ENCODE measurements at places on chromosomes 11 and 22.

- DNase-seq: no peak
Observed at GRCh38 chr11:35494957-35495490, 30.4 kb downstream of the PAMR1 start.

- DNase-seq: no peak
Observed at GRCh38 chr11:36751335-36751781, 153.3 kb upstream of the RAG2 start.

GRCh38 chr11:73173755-73174494 lies 31.8 kb upstream of the FCHSD2 start:
- no peak for DNase-seq

- DNase-seq: no peak
Observed at GRCh38 chr11:113272927-113273615, 41.3 kb upstream of the TTC12 start.

- no peak for DNase-seq
Observed at GRCh38 chr11:30935861-30936260, 349.7 kb upstream of the MPPED2 start.

- DNase-seq: no peak
Observed at GRCh38 chr11:121567995-121568394, 115.2 kb upstream of the SORL1-AS1 start.

GRCh38 chr11:75639762-75640181 lies 29.1 kb downstream of the MAP6 start:
- DNase-seq: no peak

DNA sequence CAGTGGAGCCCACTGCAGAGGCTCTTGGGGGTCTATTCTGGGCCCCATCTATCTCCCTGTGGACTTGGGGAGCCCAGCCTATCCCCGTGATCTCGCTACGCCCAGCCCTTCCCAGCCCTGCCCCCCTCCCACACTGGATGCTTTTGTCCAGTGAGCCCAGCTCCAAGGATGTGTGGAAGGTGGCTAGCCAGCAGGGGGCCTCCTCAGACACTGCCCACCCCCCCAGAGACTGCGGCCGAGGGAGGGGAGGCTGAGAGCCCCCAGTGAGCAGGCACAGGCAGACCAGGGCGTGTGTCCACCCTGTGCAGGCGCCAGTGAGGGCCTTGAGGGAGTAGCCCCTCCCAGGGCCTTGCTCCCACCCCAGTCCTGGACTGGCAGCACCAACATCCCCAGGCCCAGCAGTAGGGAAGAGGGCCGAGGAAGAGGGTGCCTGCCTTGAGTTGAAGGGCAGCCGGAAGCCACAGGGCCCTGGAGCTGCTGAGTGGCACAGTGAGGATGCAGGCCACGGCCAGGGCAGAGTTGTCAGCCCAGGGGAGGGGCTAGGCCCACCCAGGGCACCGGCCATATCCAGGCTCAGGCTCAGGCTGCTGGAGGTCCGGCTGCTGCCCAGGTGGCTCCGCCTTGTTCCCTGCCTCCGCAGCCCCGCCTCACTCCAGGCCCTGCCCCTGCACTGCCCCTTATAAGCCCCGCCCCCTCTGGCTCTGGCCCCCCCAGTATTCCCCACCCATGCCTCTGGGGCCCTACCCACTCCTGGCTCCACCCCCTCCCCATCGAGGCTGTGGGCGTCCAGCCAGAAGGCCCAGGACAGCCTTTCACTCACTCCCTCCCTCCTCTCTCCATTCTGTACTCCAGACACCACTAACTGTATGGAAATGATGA lies 28.0 kb downstream of the MOB2 start:
- DNase-seq: no peak

DNA sequence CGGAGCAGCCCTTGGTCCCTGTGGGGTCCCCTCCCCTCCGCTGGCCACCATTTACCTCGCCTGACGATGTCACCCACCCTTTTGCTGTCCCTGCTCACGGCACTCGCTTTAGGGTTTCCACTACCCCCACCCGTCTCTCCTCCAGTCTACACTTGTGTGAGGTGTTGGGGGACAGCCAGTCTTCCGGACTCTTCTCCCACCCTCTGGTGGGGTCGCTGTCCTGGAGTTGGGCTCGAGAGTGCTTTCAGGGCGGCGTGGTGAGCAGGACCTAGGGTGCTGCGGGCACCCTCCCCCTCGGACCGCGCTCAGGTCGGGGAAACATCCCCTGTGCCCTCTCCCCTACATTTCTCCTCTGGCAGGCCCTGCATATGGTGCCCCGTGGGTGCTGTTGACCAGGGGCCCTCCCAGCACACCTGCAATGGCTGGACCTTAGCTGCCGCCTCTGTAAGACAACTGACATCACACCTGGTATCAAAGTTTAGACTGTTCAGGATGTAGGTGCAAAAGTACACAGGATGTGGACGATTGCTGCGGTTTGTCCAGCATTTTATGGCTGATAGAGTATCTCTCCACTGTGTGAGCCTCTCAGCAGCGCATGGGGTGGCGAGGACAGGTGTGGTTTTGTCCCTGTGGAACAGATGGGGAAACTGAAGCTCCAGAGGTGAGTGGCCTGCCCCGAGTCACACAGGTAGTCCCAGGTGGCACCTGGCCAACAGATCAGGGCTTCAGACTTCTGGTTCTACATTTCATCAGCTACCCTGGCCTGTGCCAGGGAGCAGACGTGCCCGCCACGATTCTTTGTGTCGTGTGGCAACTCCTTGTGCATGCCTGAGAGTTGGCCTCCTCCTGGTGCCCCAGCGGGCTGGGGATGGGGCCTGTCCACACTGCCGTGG lies 1.2 kb downstream of the GRK2 start:
- DNase-seq: no peak

GRCh38 chr11:62433904-62434276 lies 15.1 kb downstream of the SCGB1A1 start:
- DNase-seq: no peak

GRCh38 chr11:72238040-72238450 lies 5.9 kb downstream of the PHOX2A start:
- DNase-seq: no peak

- DNase-seq: no peak
Observed at GRCh38 chr11:57513452-57513795, 2.1 kb downstream of the SLC43A1 start.

DNA sequence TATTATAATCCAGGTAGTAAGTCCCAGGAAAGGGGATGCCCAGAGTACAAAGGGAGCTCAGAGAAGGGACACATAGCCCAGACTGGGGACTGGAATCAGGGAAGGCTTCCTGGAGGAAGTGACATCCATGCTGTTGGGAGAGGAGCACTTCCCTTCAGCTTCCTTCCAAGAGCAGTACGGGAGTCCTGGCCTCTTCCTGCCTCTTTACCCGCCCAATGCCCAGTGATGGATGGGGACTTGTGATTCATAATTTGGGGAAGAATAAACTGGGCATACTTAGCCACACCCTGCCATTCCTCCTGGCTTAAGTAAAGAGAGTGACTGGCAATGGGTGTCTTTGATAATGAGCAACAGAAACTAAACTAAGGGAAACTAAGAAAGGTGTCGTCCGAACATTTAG lies 11.5 kb downstream of the C11orf91 start:
- DNase-seq: no peak

- no peak for DNase-seq
Observed at GRCh38 chr22:19576460-19577421, 52.5 kb upstream of the CLDN5 start.

GRCh38 chr22:18979957-18980356 lies 43.9 kb upstream of the PRODH start:
- no peak for DNase-seq

DNA sequence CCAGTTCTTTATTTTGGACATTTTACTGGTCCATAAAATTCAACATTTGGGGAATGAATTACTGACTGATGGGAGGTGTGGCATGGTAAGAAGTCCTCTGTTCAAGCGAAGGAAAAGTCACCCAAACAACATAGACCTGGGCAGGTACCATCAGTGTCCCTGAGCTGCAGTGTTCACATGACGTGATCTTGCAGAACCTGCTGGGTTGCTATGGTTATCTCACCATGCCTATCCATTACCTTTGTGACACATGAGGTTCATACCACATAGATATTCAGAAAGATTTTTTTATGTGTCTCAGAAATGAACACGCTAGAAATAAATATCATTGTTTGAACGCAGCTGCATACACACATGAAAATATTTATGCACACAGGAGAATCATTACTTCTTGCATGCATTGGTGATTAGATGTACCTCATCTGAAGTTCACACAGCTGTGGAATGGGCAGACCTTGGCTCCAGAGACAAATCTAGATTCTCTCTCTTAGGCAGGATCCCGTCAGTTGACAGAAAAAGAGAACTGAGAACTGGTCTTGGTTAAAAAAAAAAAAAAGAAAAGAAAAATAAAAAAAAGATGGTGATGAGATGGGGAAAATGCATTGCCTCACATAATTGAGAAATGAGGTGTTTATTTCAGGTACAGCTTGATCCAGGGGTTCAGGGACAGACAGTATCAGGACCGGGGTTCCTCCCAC lies 21.4 kb upstream of the RCN1 start:
- no peak for DNase-seq

GRCh38 chr22:19714312-19715187 lies at the start of gene SEPTIN5:
SEPTIN5 (plus strand) TSS chr22:19714503; CDS start chr22:19714589, 86 bp downstream.
- no peak for DNase-seq

DNA sequence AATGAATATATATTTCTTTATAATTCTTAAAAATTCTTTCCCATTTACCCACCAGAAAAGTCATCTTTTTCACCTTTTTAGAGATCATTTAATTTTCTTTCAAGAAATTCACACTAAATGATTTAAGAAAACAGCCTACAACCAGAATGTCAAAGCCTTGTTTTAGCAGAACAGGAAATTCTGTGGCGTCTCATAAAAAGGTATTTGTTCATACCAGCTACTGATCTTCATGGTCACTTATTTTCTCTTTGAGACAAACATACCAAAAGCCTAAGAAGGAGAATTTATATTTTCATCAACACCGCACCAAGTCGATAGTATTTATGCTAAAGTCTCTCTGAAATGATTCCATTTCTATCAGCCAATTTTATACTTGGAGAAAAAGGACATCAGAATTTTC lies 105.3 kb downstream of the ETS1 start:
- DNase-seq: no peak

GRCh38 chr11:1824221-1825038 lies 10.4 kb upstream of the SYT8 start:
- DNase-seq: no peak

DNA sequence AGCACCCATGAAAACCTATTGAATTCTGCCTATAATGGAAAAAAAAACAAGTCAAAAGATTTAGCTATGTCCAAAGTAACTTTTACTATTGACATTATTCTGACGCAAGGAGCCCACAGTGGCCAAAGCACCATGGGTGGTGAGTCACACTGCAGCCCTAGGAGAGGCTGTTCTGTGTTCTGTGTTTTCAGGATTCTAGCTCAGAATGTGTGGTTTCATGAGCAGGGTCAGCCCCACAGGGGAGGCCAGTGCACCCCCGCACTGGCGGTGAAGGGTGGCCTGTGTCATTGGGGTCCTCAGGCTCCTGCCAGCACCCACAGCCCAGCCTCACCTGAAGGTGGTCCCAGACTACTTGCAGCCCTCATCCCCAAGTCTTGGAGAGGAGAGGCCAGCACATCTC lies 112.2 kb downstream of the BRD1 start:
- no peak for DNase-seq

DNA sequence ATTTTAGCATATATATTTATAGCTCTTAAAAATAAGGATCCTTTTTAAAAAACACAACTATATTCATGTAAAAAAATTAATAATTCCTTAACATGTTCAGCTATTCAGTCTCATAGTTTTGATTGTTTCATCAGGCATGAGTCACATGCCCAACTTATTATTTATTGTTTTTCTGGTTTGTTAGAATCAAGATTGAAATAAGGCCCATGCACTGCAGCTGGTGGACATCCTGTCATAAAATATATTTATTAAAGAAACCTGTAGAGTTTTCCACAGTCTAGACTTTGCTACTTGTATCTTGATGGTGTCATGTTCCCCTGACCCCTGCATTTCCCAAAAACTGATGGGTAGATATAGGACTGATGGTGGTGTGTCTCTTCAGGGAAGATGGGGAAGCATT lies 77.4 kb downstream of the PARVA start:
- DNase-seq: no peak

- DNase-seq: no peak
Observed at GRCh38 chr11:65862191-65862735, 2.0 kb downstream of the MUS81 start.

DNA sequence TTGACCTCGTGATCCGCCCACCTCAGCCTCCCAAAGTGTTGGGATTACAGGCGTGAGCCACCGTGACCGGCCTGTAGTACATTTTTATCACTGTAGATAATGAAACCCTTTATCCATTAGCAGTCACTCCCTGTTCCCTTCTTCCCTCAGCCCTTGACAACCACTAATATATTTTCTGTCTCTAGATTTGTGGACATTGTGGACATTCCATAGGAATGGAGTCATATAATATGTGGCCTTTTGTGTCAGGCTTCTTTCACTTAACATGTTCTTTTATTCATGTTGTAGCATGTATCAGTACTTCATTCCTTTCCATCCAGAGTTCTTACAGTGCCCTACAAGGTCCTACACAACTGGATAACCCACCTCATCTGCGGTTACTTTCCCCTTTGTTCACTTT lies 30.5 kb downstream of the RRM1 start:
- no peak for DNase-seq

DNA sequence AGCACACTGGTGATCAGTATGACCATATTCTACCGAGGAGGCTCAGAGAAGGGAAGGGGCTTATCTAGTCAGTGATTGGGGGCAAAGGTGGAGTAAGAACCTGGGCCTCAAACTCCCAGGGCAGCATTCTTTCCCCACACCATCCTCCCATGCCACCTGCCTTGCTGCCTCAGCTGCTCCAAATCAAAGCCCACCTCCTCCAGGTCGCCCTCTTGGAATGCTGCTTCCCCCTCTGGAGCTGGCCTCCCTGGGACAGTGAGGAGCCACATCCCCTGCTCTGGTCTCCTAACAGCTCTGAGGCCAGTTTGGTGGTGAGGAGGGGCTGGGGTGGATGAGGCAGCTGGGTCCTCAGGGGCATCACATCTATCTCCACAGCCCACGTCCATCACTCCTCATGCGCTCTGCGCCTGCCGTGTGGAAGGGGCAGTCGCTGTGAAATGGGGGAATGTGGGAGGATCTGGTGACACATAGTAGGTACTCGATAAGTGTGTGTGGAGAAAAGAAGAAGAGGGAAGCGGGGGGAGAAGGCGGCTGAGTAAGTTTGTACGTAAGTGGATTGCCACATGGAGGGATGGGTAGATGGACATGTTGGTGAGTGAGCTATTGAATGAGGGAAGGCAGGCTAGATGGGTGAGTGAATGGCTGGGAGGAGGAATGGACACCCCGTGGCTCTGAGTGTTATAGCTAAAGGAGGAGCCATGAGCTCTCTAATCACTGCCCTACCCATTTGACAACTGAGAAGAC lies 16.1 kb upstream of the ARHGEF17 start:
- DNase-seq: no peak

- no peak for DNase-seq
Observed at GRCh38 chr11:68142441-68143309, 21.5 kb upstream of the CHKA start.

- DNase-seq: no peak
Observed at GRCh38 chr11:68773521-68774193, 22.3 kb upstream of the TESMIN start.

- DNase-seq: no peak
Observed at GRCh38 chr11:117345039-117345438, 17.4 kb downstream of the CEP164 start.

GRCh38 chr11:419248-420005 lies 4.6 kb upstream of the SIGIRR start:
- DNase-seq: no peak
